ENCODE measurements at places on chromosomes 1 and 21.
A peak's percentile ranks its signal among the peaks of the same experiment; 100 is the strongest.

GRCh38 chr1:37482004-37482785 is 7.8 kb downstream of the ZC3H12A start:
- no peak for DNase-seq

DNA sequence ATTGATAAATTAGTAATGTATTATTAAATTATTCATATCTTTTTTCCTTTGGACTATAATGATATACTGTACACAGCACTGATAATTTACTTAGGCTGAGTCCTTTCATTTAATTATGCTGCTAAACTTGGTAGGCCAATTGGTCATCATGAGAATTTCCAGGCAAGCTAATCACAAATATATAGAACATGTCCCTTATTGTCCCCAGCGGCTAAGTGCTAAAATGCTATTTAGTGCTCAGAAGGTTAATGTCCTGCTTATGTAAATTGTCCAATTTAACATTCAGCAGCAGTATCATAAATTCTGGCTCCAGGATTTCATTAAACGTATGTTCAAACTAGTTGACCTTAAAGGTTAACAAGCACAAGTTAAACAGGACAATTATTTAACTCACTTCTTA is 30.0 kb upstream of the RRP15 start:
- no peak for DNase-seq

- DNase-seq = no peak
These were observed 60.6 kb upstream of the ETV3 start for GRCh38 chr1:157198619-157199420.

- DNase-seq = no peak
These were observed 70.9 kb downstream of the ERI3 start for GRCh38 chr1:44284184-44284583.

- DNase-seq = no peak
These were observed 31.9 kb downstream of the CAPN9 start for GRCh38 chr1:230778916-230779590.

GRCh38 chr1:236998546-236998945 is 5.7 kb downstream of the MT1HL1 start:
- DNase-seq = no peak

- no peak for DNase-seq
These were observed 37.9 kb upstream of the DUSP10 start for GRCh38 chr1:221779771-221780170.

DNA sequence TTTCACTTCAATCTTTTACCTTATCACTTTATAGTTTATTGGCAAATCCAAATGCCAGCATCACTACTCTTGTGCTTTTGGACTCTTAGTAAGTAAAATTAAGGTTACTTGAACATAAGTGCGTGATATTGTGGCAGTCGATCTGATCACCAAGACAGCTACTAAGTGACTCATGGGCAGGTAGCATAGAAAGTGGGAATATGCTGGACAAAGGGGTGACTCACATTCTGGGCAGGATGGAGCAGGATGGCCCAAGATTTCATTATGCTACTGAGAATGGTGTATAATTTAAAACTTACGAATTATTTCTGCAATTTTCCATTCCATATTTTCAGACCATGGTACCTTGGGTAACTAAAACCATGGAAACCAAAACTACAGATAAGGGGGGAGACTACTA is 120.2 kb downstream of the ROR1 start:
- no peak for DNase-seq

- no peak for DNase-seq
These were observed 3.1 kb downstream of the ADAMTSL4 start for GRCh38 chr1:150552128-150552910.

- DNase-seq = no peak
These were observed 5.7 kb downstream of the DUSP23 start for GRCh38 chr1:159786465-159786864.

DNA sequence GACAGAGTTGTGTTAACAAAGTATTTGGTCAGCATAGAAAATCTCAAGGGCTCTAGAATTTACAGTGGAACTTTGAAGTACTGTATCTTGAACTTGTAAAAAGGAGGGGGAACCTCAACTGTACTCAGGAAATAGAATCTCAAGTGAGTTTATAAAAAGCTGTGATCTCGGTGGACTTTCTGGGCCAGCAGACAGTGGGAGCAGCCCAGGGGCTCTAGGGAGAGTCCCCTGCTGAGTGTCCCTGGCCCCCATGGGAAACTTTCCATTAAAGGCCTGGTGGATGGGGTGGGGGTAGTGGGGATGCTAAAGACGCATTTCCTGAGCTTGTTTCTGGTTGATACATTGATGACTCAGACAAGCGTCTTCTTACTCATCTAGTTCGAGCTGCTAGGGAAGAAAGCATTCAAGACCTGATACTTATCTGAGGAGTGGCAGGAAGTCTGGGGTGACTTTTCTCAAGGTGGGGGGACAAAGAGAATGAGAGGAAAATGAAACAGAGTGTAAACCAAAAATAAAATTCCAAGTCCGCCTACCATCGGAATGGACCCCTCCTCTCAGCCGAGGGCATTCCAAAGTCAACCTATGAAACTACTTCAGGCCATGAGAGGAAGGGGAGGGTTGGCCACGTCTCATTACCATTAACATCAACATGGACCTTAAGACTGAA is 65.5 kb downstream of the NID1 start:
- peak; percentile 50 for DNase-seq

DNA sequence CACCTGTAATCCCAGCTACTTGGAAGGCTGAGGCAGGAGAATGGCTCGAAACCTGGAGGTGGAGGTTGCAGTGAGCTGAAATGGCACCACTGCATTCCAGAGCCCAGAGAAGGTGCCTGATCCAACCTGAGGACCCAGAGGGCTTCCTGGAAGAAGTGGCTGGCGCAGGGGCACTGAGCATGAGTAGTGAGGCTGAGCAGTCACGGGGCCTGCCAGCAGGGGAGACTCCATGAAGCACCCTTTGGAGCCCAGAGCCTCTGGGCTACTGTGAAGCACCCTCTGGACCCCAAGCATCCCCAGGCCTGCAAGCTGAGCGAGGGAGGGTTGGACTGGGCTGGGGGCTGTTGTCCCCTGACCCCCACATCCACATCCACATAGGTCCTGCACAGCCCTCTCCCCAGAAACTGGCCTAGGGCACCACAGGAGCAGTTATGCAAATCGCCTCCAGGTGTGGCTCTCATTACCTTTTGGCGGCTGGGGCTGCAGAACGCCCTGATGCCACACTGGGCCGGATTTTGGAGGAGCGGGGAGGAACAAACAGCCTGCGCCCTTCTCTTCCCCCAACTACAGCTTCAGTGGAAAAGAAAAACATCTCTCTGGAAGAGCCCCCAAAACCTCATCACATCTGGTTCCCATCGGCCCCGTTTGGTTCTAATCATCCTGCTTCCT is 78.2 kb upstream of the TARDBP start:
- no peak for DNase-seq

- DNase-seq = no peak
These were observed 10.0 kb upstream of the KCNAB2 start for GRCh38 chr1:6035719-6036118.

GRCh38 chr1:246121533-246121932 is 385.5 kb downstream of the SMYD3 start:
- no peak for DNase-seq

DNA sequence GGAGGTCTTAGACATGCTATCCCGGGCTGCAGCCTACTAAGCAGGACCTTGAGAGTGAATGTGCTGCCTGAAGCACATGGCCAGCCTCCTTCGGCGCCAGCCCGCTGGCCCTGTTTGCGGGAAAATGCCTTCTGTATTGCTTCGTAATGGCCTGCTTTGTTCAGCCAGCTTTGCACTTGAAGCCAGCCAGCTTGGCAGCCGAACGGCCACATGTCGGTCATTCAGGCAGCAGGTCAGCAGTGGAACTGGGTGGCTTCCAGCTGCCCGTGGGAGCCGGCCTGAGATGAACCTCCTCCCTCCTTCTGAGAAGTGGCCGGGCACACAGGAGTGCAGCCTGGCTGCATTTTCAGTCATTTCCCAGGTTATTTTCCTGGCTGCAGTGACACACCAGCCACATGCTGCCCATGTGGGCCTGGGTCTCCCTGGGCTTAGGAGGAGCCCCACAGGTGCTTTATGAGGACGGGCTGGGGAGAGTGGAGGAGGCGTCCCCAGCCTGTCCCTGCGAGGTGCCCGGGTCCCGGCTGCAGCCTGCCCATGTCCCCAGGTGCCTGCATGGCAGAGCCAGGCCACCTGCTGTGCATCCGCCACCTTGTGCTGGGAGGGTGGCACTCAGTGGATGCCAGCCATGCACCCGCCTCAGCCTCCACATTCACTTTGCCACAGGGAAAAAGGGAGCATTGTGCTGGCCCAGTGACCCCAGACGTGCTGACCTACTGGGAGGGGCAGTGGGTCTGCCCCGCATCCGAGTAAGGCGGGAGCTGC is 103.5 kb downstream of the SIK1 start:
- DNase-seq = no peak

GRCh38 chr1:1397839-1398523 is 1.2 kb downstream of the CCNL2 start:
- no peak for DNase-seq

DNA sequence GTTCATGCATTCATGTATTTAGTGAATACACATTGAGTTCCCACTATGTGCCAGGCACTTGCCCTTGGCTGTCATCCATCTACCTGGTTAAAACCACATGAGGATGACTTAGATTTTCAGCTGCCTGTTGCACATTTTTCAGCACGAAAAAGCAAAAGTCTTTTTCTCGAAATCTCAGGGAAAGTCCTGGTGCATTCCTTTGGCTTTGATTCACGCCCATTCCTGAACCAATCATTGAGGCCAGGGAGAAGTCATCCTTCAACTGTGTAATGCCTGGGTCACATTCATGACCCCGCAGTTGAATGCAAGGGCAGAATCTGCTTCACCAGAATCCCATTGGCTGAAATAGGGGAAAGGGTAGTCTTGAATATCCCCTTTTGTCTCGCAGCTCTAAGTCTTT is 84.4 kb downstream of the RNF220 start:
- no peak for DNase-seq

DNA sequence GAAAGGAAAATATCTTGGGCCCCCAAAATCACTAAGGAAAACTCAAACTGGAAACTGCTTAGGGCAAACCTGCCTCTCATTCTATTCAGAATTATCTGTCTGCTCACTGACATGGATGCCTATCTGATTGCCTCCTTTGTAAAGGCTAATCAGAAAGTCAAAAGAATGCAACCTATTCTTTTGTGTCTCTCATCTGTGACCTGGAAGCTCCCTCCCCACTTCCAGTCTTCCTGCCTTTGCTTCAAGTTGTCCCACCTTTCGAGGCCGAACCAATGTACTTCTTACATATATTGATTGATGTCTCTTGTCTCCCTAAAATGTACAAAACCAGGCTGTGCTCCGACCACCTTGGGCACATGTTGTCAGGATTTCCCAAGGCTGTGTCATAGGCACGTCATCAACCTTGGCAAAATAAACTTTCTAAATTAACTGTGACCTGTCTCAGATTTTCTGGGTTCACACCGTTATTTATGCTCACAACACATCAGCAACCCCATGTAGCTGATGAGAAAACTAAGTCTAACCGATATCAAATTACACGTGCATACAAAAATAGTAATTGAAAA is 302.3 kb upstream of the NRIP1 start:
- no peak for DNase-seq

- no peak for DNase-seq
These were observed 112.5 kb upstream of the CACHD1 start for GRCh38 chr1:64357422-64357821.

GRCh38 chr1:35615440-35615839 is 25.9 kb downstream of the PSMB2 start:
- DNase-seq = no peak

- no peak for DNase-seq
These were observed 107.8 kb downstream of the SIK1 start for GRCh38 chr21:43318841-43319781.

DNA sequence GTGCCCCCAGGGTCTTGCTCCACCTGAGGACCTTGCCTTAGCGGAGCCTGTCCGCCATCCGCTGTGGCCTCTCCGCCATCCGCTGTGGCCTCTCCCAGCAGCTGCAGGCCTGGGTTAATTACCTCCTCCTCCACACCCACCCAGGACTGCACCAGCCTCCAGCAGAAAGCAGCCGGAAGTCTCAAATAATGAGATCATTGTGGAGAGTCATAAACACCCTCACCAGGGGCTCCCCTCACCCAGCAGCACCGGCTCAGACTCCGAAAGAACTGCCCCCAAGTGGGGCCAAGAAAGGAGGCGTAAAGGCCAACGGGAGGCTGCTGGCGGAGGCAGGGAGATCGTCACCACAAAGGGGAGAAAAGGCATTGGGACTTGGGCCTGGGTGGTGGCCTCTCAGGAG is 10.7 kb upstream of the GPR153 start:
- no peak for DNase-seq

DNA sequence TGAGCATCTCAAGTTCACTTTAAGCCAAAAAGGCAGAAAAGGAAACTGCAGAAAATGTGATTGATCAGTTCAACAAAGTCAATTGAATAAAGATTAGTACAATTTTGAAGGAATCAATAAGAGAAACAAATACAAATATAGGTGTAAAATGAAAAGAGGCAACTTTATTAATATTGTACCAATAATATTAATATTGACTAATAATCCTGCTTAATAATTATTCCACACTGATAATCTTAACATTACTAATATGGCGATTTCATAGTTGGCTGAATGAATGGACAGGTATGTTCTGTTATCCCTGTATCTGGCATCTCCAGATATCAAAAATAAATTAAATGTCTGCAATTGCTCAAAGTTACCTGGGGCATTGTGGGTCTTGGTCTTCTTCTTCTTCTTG is 61.8 kb downstream of the PRKAB2 start:
- DNase-seq = no peak

DNA sequence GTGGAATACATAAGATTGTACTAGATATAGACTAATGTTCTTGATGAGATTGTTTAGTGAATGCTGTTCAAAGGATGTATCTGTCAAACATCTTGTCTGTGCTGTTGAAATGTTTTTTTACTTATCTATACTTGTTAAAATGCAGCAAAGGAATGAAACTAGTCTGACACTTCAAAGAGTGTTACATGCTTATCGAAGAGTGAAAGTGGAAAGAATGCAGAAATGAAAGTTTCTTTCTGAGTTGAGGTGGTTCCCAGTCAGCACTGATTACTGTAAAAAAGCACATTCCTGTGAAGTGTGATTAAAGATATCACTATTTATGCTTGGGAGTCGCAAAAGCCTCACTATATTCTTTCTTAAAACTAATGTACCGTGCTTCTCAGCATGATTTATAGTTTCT is 1225.2 kb downstream of the NCAM2 start:
- no peak for DNase-seq

GRCh38 chr1:96418969-96419368 is 302.6 kb upstream of the PTBP2 start:
- DNase-seq = no peak

DNA sequence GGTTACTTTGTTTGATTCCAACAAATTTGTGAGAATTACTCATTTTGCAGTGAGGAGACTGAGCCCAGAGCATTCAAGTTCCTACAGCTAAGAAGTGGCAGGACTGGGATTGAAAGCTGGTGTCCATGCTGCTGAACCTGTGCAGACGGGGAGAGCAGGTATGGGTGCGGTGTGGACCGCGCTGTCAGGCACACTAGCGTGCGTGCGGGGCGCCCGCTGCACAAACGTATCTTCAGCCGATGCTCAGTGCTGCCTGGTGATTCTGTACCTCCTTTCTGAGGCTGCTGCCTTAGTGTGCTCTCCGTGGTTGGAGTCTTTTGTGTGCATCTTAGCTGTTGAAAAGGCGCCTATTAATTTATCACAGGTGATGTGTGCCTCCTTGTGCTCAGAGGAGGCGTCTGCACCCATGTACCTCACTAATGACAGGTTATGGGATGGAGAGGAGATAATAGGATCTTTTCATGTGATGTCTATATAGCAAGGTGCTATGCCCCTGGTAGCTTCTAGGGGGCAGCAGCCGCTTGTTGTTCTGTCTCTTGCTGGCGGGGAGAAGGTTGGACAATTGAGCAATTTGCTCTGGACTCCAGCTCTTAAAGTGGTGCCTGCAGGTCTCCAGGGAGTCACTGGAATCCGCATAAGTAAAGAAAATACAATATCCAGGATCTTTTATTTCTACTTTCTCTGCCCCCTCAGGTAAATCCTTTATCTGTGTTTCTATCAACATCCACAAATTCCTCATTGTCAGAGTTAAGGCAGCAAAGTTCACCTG is 32.5 kb downstream of the PEX14 start:
- peak; percentile 38 for DNase-seq

Data from stimulated activated CD8-positive, alpha-beta memory T cell treated with anti-CD3 and anti-CD28 coated beads, Interleukin-7, amount 100 ng/mL, for 4 hours (primary cell).